ENCODE measurements at places on chromosomes 6 and 20.

DNA sequence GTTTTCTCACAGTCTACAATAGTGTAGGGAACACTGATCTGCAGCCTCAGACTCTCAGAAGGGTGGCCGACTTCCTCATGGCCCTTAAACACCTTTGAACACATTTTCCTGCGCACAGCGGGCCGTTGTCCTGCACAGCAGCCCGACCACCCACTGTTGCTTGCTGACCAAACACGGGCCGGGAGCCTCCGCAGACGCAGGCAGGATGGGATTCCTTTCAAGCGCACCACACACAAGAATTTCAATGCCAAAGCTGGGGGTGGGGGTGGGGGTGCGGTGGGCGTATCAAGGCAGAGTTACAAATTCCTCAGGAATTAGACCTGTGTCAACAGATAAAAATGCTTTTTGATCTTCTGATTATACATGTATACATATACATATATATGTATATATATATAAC lies 74.5 kb downstream of the HUS1B start:
- no peak for DNase-seq

DNA sequence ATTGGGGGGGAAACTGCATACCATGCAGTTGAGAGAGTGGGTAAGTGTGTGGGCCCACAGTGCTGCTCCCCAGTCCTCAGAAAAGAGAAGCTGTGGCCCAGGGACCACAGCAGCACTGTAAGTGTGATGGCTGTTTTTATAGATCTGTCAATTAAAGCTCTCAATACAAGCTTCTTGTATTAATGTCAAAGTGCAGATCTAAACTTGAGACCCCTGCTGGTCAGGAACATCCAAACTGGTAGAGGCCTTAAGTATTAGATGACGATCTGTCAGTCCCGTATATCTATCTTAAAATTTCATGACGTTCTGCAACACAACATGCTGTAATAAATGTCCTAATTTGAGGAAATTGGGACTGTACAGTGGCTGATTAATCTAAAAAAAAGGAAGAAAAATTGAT lies 74.8 kb downstream of the TULP4 start:
- DNase-seq: no peak

GRCh38 chr6:55918639-55919038 lies 43.2 kb upstream of the BMP5 start:
- DNase-seq: no peak

- DNase-seq: peak; percentile 40
These were observed at the start of gene FOXO3 for GRCh38 chr6:108560463-108561308. FOXO3 (plus strand) TSS chr6:108560917; CDS start chr6:108561209, 292 bp downstream.

- no peak for DNase-seq
These were observed 207.5 kb downstream of the HIVEP2 start for GRCh38 chr6:142737368-142738034.

GRCh38 chr20:61307686-61308476 lies 55.8 kb downstream of the CDH4 start:
- no peak for DNase-seq

- no peak for DNase-seq
These were observed 44.1 kb upstream of the ID1 start for GRCh38 chr20:31560746-31561598.

- no peak for DNase-seq
These were observed 18.4 kb downstream of the SCP2D1 start for GRCh38 chr20:18831830-18832499.

DNA sequence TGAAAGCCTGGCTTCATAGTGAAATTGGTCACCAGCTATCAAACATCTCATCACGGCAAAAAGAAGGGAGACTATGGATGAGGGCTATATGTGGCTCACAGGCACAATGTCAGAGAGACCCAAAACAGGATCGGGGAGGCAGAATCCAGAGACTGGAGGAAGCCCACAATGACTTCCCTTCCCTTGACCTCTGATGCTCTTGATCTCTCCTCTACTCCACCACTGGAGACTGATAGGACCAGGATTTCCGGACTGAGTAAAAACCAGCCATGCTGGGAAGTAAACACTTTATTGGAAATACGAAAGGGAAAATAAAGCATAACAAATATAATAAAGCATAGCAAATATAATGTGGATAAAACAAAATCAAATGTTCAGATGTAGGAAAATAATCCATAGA lies 597.3 kb downstream of the UTRN start:
- no peak for DNase-seq

DNA sequence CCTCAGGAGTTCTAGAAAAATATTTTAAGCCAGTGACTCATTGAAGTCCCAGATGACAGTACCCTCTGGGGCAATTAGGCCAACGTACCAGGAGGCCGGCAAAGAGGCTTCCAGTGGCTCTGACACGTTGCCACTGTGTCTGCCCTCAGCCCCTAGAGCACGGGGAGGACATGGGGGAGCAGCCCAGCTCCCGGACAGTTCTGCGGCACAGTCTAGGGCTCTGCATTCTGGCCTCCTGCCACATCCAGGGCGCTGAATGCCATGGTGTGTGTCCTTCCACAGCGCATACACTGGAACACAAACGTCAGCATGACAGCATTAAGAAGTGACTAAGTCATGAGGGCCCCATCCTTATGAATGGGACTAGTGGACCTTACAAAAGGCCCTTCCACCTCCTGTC lies 156.2 kb downstream of the RNASET2 start:
- no peak for DNase-seq

- peak; percentile 60 for DNase-seq
These were observed at the start of gene RAB22A for GRCh38 chr20:58309591-58310290. RAB22A (plus strand) TSS chr20:58309715; CDS start chr20:58309977, 262 bp downstream.

- DNase-seq: no peak
These were observed 159.3 kb downstream of the NFATC2 start for GRCh38 chr20:51382986-51383821.

DNA sequence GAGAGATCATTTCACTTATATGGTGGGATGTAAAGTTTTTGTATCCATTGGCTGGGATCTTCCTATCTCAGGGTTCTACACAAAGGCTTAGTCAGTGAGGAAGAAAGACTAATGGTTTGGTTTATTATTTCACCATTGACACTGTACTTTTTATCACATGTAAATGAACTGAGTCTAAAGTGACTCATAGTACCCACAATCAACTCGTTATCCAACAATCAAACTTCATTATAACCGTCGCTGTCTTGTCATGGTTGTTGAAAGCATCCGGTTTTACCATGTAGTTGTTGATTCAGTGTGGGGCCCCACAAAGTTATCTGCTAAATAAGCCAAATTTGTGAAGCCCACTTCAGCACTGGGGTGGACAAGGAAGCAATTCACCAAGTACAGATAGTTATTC lies 55.8 kb upstream of the MTRF1L start:
- no peak for DNase-seq

DNA sequence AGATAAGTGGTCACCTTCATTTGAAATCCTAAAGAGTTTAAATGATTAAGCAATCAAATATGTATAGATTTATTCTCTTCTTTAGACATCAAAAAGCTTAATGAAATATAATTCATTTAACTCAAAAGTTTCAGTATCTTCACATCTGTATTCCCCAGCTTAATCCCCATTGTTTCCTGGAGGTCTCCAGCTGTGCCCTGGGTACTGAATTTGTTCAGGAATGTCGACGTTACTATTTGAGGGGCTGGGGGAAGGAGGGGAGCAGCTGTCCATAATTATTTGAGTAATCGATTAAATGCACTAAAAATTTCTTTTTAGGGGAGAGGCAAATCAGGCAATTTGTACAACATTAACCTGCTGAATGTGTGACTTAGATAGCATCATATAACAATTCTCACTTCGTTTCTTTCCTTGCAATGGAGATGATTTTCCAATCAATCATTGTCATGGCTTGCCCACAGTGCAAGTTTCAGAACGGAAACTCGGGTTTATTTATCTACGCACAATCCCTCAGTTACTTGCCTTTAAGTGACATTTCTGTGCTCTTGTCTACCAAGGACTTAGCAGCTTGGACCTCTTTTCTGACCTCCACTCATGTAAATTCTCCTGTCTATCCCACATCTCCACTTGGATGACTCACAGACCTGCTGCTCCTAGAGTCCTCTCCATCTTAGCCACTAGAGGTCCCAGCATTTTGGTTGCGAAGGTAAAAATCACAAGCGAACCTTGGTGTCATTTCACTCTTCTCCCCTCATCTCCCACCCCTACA lies 3.9 kb downstream of the DOK5 start:
- DNase-seq: no peak

DNA sequence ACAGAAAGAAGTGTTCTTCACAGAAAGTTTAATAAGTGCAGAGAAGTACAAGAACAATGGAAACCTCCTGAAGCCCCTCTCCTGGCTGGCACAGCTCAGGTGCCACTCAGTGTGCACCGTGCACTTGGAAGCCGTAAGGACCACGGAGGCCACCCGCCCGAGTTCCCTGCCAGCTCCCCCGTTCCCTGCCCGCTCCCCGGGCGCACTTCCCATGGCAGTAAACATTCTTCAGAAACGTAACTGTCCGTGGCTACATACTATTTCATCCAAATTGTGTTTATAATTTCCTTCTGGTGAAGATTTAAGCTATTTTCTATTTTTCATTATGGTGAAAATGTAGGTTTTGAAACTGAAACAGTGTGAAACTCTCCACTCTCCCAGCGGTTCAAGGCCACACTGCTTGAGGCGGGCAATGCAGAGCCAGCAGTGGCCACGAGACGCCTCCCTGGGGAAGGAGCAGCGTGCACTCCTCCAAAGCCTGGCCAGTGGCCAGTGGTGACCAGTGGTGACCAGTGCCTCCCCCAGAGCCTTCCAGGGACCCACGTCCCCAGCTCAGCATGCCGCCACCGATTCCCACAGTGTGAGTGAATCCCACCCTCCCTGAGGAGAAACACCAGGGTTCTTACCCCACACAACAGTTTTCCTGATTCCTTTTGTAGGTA lies 46.4 kb downstream of the TAF4 start:
- DNase-seq: no peak

- DNase-seq: no peak
These were observed 76.6 kb upstream of the RBM24 start for GRCh38 chr6:17204533-17204932.

DNA sequence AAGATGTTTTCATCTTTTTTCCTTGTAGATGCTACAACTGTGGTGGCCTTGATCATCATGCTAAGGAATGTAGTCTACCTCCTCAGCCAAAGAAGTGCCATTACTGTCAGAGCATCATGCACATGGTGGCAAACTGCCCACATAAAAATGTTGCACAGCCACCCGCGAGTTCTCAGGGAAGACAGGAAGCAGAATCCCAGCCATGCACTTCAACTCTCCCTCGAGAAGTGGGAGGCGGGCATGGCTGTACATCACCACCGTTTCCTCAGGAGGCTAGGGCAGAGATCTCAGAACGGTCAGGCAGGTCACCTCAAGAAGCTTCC lies 101.5 kb downstream of the POPDC3 start:
- no peak for DNase-seq

DNA sequence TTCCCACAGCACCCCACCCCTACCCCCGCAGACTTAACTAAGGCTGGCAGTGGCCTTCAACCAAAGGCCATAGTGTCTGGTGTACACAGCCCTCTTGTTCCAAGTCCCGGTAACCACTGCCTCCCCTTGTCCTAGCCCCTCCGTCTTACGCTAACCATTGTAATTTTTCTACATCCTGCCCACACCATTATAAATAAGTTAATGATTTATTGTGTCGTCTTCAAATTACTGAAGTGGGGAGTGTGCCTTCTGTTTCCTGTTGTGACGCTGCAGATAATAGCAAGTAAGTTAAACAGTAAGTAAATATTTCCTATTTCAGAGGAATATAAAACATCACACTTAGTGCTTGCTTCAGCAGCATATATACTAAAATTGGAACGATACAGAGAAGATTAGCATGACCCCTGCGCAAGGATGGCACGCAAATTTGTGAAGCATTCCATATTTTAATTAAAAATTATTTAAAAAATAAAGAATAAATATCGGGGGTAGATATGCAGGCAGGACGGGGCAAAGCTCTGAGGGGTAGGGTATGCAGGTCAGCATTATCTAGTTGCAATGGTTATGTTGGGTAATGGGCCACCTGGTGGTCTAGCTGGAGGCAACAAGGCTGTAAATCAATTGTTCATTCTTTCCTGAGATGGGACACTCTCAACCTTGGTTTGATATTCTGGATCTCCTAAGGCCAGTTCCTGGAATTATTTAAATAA lies 15.1 kb downstream of the SRSF6 start:
- no peak for DNase-seq

GRCh38 chr20:957544-957943 lies 41.4 kb upstream of the ANGPT4 start:
- DNase-seq: no peak

DNA sequence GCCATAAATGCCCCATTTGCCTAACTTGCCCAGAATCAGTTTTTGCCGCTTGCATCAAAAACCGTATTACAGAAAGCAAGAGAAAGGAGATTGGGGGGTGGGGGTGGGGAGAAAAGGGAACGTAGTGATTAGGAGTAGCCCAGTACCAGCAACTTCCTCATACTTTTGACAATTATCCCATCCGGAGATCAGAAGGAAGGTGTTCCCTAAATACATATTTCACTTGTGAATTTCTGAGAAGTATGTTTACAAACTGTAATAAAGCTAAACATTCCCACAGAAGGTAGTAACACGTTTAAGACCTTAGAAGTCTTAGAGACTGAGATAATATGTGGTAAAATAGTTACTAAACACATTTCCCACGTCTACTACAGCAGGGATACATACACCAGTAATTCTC lies 14.5 kb downstream of the PREP start:
- DNase-seq: no peak

DNA sequence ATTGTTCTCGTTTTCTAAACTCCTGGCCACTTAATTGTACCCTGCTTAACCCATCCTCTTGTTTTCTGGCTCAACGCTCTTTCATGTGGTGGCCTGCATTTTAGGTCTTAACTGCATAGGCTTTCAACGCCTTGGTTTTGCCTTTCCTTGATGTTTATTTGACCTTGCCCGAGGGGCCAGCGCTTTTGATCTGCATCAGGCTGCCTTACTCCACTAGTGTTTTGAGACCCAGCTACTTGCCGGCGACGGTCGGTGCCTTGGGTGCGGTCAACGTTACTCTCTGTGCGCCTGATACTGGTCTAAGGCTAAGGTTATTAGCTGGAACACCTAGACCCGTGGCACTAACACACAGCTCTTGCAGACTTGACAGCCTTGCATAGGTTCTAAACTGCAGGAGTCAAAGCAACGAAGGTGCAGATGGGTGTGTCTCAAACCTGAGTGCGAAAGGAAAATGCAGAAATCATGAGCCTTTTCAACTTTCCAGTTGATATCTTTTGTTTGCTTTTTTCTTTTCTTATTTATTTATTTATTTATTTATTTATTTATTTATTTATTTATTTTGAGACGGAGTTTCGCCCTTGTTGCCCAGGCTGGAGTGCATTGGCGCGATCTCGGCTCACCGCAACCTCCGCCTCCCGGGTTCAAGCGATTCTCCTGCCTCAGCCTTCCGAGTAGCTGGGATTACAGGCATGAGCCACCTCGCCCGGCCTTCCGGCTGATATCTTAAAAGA lies 138.8 kb downstream of the HFE start:
- no peak for DNase-seq

Measured in stimulated activated CD8-positive, alpha-beta memory T cell treated with anti-CD3 and anti-CD28 coated beads, Interleukin-7, amount 100 ng/mL, for 1 hour (primary cell).